ENCODE measurements at places on chromosomes 7 and 10.

DNA sequence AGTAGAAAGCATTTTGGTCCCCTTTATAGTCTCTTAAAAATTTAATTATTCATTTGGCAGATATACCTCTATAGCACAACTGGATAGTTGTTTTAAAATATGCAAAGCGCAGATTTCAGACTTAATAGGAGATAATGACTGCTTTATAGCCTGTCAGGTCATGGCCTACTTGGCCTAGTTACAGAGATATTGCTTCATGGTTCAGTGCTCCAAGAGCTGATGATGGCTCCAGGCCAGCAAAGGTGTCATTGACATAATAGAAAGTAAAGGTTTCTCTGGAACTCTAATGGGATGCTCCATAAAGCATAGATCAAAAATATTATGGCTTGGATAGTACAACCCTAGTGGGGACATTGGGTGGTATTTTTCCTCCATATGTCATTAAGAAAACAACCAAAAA is 285.7 kb downstream of the NXPH1 start:
- DNase-seq = no peak

- no peak for DNase-seq
Observed at GRCh38 chr7:151810441-151811232, 66.3 kb downstream of the PRKAG2 start.

DNA sequence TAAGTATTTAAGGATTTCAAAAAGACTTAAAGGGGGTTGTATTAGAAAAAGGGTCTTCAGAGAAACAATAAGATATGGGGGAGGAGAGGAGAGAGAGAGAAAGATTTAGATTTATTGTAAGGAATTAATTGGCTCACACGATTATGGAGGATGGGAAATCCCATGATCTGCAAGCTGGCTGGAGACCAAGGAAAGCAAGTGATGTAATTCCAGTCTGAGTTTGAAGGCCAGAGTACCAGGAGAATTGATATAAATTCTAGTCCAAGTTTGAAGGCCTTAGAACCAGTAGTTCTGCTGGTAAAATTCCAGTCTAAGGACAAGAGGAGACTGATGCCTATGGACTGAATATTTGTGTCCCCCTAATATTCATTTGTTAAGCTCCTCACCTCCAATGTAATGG is 20.6 kb upstream of the SLC13A1 start:
- no peak for DNase-seq

DNA sequence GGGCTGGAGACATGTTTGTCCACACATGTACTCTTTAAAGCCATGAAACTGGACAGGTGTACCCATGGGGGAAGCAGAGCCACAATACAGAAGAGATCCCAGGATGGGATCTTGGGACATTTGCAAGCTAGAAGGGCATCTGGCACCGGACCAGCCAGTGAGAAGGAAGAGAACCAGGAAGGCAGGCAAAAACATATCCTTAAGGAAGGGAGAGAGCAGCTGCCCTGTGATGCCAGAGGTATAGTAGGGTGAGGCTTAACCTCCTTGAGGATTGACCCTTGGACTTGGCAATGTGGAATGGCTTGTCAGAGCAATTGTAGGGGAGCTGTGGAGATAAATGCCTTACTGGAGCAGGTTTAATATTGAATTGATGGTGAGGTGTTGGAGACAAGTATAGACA is 17.9 kb upstream of the SUV39H2 start:
- DNase-seq = no peak

DNA sequence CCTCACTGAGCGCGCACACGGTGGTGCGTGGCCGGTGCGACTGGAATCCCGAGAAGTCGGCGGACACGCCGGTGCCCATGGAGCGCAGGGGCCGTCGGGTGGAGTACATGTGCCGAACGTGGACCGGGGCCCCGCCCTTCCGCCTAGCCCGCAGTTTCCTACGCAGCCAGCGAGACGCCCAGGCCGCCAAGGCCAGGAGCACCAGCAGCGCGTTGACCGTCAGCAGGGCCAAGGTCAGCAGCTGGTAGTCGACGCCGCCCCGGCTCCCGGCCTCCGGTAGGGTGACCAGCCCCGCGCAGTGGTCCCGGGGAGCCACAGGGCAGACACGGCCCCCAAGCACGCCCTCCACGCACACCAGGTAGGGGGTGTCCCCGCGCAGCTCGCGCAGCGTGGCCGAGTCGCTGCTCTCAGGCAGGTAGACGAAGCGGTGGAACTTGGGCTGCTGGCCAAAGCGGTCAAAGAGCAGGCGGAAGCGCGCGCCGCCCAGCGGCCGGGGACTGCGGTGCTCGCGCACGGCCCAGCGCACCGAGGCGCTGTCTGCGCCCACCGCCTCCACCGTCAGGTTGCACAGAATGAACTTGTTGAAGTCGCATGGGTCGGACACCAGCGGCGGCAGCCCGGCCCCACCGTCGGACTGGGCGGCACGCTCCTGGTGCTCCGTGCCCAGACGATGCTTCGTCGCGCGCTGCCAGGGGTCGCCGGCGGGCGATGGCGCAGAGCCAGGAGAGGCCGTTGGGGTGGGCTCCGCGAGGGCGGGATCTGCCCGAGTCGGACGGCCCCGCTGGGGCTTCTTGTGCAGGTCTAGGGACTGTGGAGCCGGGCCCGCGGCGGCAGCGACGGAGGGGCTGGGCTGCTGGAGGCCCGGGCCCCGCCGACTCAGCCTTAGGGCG is 2.2 kb downstream of the TRIL start:
- no peak for DNase-seq

Data from BJ (cell line).